ENCODE measurements at places on chromosomes 4 and X. TPM values are rescaled to one million over a fixed set of nuclear protein-coding genes. Genes with fewer than 3 reads are reported as not detected.

The FAM9C gene
- total RNA-seq = not detected

The KDR gene
- not detected for total RNA-seq

The MAGED4 gene
- total RNA-seq = 0.25 TPM

The PAGE2B gene
- 0.48 TPM for total RNA-seq

The RHOXF1 gene
- total RNA-seq = not detected

DNA sequence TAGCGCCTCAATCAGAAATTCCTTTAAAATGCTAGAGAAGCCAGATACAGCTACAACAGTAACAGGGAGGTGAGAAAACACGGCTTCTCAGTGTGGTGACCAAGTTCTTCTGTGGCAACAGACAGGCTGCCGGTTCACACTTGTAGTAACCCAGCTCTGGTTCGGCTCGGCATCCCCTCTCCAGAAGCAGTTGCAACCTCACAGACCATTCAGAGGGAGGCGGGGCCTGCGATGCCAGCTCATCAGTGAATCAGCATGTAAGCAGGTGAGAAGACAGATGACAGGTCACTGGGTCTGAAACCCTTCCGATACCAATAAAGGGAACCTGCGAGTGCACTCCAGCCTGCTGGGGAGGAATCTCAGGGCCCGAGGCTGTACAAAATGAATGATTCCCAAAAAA is 251.0 kb downstream of the KCNIP4 start:
- DNase-seq = peak; percentile 7
- H3K27ac ChIP-seq = no peak overlapping the region
- H3K4me3 ChIP-seq = no peak overlapping the region
- H3K4me1 ChIP-seq = no peaks in the 10 kb centered on the region
- peaks cover 7% of the 10 kb centered on the region for H3K27me3 ChIP-seq
- no peaks in the 10 kb centered on the region for H3K36me3 ChIP-seq

DNA sequence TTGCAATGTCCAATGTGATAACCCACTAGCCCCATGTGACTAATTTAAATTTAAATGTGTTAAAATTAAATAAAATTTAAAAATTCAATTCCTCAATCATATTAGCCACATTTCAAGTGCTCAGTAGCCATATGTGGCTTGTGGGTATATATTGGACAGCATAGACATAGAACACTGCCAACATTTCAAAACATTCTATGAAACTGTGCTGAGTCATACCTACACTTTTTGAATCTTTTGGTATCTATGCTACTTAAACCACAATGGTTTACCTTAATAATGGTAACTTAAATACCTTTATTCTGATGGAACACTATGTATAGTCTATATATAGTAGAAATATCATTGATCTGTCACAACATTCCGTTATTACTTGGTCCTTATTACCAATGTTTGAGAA is 223.4 kb upstream of the ATOH1 start:
- no peak overlapping the region for H3K27ac ChIP-seq
- DNase-seq = no peak
- H3K36me3 ChIP-seq = no peaks in the 10 kb centered on the region
- H3K4me1 ChIP-seq = no peaks in the 10 kb centered on the region
- H3K27me3 ChIP-seq = no peaks in the 10 kb centered on the region

GRCh38 chrX:106921637-106922036 is 1.4 kb downstream of the CLDN2 start:
- no peaks in the 10 kb centered on the region for H3K27me3 ChIP-seq
- H3K4me3 ChIP-seq = no peak overlapping the region
- H3K27ac ChIP-seq = no peak overlapping the region
- H3K4me1 ChIP-seq = peaks cover 13% of the 10 kb centered on the region

- H3K36me3 ChIP-seq = no peaks in the 10 kb centered on the region
- no peak overlapping the region for H3K27ac ChIP-seq
- H3K4me3 ChIP-seq = no peak overlapping the region
Observed at GRCh38 chrX:5549512-5549911, 679.2 kb downstream of the NLGN4X start.

- DNase-seq = peak; percentile 44
- H3K27me3 ChIP-seq = no peaks in the 10 kb centered on the region
- H3K27ac ChIP-seq = no peak overlapping the region
- no peak overlapping the region for H3K4me3 ChIP-seq
- no peaks in the 10 kb centered on the region for H3K4me1 ChIP-seq
Observed at GRCh38 chr4:112604589-112604988, 32.1 kb downstream of the ZGRF1 start.

DNA sequence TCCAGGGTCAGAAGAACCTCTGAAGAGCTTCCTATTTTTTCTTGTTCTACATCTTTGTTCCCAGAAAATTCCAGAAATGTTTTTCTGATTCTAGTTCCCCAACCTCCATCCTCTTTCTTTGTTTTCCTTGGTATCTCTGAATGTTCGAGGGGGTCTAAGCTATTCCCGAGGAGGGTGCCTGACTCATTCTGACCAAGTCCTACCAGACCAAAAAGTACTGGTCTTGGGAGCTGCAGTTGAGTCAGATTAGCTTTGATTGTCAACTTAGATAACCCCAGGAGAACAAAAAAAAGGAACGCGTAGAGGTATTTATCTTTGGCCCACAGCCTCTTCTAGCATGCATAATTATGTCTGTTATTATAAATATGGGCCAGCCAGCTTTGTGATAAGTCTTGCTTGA is 12.1 kb upstream of the TENM3 start:
- H3K4me3 ChIP-seq = no peak overlapping the region
- no peak overlapping the region for H3K27ac ChIP-seq
- H3K27me3 ChIP-seq = no peaks in the 10 kb centered on the region

- H3K4me3 ChIP-seq = no peak overlapping the region
- H3K27me3 ChIP-seq = no peaks in the 10 kb centered on the region
- no peaks in the 10 kb centered on the region for H3K36me3 ChIP-seq
- no peaks in the 10 kb centered on the region for H3K4me1 ChIP-seq
- H3K27ac ChIP-seq = no peak overlapping the region
Observed at GRCh38 chr4:165580351-165580905, 201.6 kb downstream of the CPE start.

GRCh38 chrX:35166023-35166422 is 223.4 kb downstream of the FAM47B start:
- no peak overlapping the region for H3K27ac ChIP-seq
- no peaks in the 10 kb centered on the region for H3K27me3 ChIP-seq
- no peaks in the 10 kb centered on the region for H3K36me3 ChIP-seq

- H3K36me3 ChIP-seq = no peaks in the 10 kb centered on the region
- peaks cover 6% of the 10 kb centered on the region for H3K27me3 ChIP-seq
- no peak overlapping the region for H3K27ac ChIP-seq
- DNase-seq = no peak
- no peak overlapping the region for H3K4me3 ChIP-seq
Observed at GRCh38 chr4:110550260-110550659, 72.6 kb downstream of the PITX2 start.

DNA sequence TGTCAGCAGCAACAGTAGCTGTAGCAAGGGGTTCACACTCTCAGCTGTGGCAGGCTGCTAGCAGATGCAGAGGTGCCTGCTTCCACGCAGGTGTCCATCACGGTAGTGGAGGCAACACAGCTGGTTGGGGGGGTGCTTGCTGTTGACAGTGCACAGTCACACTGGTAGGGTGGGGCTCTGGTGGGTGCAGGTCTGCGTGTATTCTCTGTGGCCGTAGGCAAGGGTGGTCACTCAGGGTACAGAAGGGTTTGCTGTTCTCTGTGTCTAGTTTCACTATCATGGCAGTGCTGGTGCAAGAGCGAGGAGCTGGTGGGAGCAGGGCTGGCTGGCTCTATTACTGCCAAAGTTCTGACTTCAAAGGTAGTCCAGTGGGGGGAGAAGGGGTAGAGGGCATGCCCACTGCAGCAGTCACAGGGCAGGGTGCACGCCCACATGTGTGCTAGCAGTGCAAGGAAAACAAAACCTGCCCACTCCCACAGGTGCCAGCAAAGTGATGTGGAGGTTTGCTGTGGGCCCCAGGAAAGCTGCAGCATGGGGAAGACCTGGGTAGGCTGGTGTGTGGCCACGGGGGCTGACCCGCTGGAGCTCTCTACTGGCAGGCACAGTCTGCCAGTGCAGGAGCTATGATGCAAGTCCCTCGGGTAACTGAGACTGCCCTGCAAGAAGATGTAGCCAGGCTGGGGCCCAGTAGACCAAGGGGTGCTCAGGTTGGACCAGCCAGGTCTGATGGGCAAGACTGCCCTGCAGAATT is 21.6 kb upstream of the WDR17 start:
- H3K27me3 ChIP-seq = peaks cover 28% of the 10 kb centered on the region
- no peak overlapping the region for H3K4me3 ChIP-seq
- no peak overlapping the region for H3K27ac ChIP-seq
- H3K36me3 ChIP-seq = no peaks in the 10 kb centered on the region
- H3K4me1 ChIP-seq = no peaks in the 10 kb centered on the region

DNA sequence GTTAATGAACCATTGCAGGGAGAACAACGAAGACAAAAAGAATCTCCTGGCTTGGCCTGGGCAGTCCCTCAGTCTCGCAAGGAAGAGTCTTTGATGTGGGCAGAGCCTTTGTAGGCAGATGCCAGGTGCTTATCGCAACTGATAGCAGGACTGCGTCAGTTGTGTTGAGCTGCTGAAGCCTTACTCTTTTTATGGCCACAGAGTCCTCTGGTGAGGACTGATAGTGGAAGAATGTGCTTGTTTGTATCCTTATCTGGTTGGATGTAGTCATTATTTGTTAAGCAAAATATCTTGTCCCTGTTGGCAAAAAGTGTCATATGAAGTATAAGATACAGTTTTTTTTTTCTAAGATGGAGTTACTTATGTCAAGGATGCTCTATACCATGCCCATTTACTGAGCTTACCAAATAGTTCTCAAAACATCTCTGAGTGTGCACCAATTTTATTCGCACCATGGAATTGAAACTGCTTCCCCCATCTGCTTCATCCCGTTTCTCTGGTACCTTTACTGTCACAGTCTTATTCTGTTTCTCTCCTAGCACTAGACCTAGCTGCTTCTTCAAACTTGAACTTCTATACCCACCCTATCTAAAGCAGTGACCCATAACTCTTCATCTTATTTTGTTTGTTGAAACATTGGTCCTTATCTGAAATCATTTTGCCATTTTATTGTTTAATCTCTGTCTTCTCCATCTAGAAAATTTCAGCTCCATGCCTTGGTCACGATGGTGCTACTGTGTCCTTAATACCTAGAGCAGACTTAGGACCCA is 47.0 kb upstream of the SPRY1 start:
- peaks cover 2% of the 10 kb centered on the region for H3K4me1 ChIP-seq
- no peaks in the 10 kb centered on the region for H3K36me3 ChIP-seq
- no peak overlapping the region for H3K4me3 ChIP-seq
- H3K27ac ChIP-seq = no peak overlapping the region

- H3K27me3 ChIP-seq = no peaks in the 10 kb centered on the region
- no peak for DNase-seq
- no peak overlapping the region for H3K4me3 ChIP-seq
- no peaks in the 10 kb centered on the region for H3K36me3 ChIP-seq
Observed at GRCh38 chr4:23060776-23061175, 368.0 kb downstream of the GBA3 start.

DNA sequence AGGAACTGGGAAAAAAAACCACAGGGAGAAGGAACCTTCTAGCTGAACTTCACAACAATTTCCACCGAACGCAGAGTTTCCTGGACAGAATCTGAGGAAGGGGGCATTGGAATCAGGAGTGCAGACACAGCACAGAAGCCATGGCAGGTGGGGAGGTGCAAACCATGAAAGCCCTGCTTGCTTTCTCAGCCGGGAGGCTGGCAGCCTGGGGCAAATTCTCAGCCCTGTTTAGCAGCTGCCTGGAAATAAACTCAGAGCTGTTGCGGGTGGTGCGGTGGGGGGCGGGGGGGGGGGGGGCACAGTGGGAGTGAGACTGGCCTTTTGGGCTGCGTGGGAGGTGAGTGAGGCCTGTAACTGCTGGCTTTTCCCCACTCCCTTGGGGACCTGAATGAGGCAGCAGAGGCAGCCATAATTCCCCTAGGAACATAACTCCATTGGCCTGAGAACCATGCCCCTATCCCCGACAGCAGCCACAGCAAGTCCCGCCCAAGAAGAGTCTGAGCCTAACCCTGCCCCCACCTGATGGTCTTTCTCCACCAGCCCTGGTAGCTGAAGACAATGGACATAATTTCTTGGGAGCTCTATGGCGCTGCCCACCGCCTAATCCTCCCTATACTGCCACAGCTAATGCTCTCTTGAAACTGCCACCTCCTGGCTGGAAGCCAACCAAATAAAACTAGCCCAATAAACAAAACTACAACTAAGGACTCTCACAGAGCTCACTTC is 176.3 kb downstream of the FAM13A start:
- no peak overlapping the region for H3K4me3 ChIP-seq
- peaks cover 5% of the 10 kb centered on the region for H3K27me3 ChIP-seq
- no peak for DNase-seq
- H3K27ac ChIP-seq = no peak overlapping the region
- peaks cover 11% of the 10 kb centered on the region for H3K4me1 ChIP-seq
- no peaks in the 10 kb centered on the region for H3K36me3 ChIP-seq

DNA sequence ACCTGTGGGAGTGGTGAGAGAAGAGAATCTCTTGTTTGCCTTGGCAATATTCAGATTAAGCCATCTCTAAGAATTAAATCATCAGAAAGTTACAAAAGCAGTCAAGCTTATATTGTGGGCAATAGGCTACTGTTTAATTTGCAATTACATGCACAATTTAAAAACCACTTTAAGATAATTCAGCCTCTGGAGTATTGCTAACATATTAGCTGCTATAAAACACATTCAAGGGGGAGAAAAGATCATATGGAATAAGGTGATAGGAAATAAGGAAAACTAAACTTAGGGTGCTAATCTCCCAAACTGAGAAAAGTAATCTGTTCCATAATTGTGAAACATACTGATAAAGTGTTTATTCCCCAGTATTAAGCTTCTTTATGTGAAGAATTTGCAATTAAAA is 103.9 kb downstream of the ARAP2 start:
- DNase-seq = no peak
- H3K4me3 ChIP-seq = no peak overlapping the region
- H3K27me3 ChIP-seq = no peaks in the 10 kb centered on the region
- H3K36me3 ChIP-seq = peaks cover 17% of the 10 kb centered on the region
- no peak overlapping the region for H3K27ac ChIP-seq

- no peak overlapping the region for H3K27ac ChIP-seq
- no peak overlapping the region for H3K4me3 ChIP-seq
- H3K36me3 ChIP-seq = peaks cover 15% of the 10 kb centered on the region
- no peaks in the 10 kb centered on the region for H3K27me3 ChIP-seq
- no peak for DNase-seq
Observed at GRCh38 chr4:127917151-127917550, 36.5 kb downstream of the PLK4 start.

Measured in activated naive CD4-positive, alpha-beta T cell treated with anti-CD3 and anti-CD28 coated beads for 36 hours (primary cell).